ENCODE measurements at places on chromosomes 5 and 9.

GRCh38 chr5:151283120-151283825, 20.3 kb downstream of the SLC36A3 start:
- no peak for DNase-seq

GRCh38 chr5:147369742-147370374, 135.0 kb downstream of the STK32A start:
- no peak for DNase-seq

- DNase-seq = no peak
Observed at GRCh38 chr5:166083183-166083959, 2208.1 kb upstream of the WWC1 start.

DNA sequence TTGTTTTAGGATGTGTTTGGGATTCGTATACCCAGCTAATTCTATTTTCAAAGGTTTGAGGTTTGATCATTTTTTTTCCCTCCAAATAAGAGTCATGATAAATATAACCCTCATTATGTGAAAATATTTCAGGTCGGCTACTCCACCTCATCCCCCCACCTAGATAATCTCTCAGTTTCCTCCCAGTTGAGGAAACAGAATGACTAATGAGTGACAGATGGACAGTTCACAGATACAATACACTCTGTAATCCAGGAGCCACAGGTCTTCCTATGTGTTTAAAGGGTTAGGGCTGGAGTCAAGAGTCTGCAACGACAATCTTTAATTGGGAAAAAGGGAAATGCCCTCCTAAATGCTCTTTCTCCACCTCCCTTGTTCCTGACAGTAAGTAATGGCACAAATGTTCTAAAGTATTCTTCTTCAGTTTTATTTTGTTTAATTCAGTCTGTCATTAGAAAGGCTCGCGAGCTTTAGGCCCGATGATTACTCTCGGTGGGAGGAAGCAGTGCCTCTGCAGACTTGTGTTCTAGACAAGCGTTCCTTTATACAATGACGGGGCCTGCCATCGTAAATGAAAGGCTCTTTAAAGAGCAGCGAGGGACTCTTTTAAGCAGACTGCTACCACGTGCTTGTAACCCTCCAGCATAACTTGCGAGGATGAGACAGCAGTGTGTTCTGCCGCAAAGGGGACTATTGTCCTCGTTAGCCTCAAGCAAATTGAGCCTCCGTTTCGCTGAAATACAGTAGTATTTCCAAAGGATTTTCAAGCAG, 69.0 kb downstream of the MEF2C start:
- DNase-seq = no peak

DNA sequence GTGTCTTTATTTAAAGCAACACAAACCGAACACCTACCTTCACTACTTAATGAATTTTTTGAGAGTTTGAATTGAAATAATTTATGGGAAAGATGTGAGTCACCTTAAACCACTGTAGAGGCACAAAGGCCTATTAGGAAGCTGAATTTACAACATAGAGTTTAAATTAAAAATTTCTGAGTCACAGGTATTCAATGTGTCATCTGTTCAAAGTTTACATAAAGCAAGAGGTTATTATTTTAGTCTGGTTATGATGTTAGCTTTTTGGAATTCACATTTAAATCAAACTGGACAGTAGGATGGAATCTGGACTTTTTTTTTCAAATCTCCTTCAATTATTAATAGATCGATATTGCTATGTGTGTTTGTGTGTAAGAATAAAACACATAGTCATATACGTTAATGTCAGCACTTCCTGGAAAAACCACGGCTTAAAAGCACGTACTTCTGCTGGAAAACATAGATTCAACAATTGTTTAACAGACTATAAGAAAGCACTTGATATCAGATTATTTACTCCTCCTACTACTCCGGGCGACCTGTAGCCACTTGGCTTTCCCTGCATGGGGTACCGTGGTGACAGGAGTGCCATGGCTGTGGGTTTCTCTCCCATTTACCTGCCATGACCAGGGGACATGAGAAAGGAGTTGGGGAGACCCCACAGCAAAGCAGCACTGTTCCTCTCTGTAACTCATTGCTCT, 638.6 kb downstream of the SEMA5A start:
- DNase-seq = no peak

DNA sequence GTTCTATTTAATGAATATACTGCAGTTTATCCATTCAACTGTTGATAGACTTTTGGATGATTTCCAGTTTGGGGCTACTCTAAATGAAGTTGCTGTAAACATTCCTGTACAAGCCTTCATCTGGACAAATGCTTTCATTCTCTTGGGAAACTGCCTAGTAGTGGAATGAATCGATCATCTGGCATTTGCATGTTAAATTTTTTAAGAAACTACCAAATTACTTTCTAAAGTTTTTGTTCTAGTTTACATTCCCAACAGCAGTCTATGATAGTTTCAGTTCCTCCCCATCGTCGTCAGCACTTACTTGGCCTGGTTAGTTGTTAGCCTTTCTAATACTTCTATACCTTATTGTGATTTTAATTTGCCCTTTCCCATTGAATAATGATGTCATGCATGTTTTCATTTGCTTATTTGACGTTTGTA, 306.3 kb downstream of the FER start:
- no peak for DNase-seq

DNA sequence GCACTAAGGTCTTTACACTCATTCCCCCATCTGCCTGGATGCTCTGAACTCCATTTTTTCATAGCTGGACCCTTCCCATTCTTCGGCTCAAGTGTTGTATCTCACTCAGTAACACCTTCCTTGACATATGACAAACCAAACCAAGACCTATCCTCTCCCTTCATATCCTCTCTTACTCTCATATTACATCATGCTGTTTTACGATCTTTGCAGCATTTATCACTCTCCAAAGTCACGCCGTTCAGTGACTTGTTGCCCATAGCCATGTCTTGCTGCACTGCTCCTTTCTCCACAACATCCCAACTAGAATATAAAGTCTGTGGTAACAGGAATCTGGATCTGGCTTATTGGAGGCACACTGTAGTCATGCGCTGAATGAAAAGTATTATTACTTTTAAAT, 923.6 kb upstream of the DMAC1 start:
- DNase-seq = no peak

GRCh38 chr9:129994882-129995281, 48.1 kb downstream of the FNBP1 start:
- DNase-seq = no peak

DNA sequence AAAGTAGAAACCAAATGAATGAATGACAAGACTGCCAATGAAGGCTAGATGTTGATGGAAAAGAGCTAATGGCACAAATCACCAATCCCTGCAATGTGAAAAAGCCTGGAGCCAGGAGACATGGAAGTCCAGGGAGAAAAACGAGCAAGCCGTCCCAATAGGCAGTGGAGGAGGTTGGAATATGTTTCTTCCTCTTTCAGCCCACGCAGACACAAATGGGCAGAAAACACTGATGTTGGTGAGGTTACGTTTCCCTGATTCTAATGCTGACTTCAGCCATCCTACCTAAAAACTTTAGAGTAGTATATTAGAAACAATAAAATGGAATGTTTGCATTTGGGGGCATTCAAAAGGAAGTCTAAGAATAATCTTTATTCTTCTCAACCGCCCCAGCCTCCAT, 23.9 kb upstream of the KIF2A start:
- DNase-seq = no peak

GRCh38 chr5:39623291-39623865, 198.6 kb upstream of the DAB2 start:
- DNase-seq = no peak

GRCh38 chr5:151808451-151809169, 36.9 kb downstream of the G3BP1 start:
- DNase-seq = no peak

- no peak for DNase-seq
Observed at GRCh38 chr5:39219437-39219836, at the start of gene FYB1. Gene FYB1 (minus strand): TSS chr5:39219563. CDS start chr5:39202960, 16,603 bp downstream.

DNA sequence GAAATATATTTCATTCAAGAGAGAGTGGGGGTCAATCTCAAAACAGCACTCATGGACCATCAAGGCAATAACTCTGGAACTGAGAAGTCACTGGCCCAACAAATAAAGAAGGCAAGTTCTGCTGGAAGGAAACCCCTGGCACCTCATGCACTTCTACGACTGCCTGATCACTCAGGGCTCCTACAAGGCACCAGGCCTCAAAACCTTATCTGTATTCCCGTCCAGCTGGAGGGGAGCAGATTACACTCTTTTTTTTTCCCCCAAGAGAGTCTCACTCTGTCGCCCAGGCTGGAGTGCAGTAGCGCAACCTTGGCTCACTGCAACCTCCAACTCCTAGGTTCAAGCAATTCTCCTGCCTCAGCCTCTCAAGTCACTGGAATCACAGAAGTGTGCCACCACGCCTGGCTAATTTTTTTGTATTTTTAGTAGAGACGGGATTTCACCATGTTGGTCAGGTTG, 49.9 kb downstream of the P4HA2 start:
- no peak for DNase-seq

GRCh38 chr9:35464141-35465025, 25.5 kb upstream of the RUSC2 start:
- no peak for DNase-seq

GRCh38 chr5:150653145-150653761, 7.8 kb upstream of the MYOZ3 start:
- no peak for DNase-seq

- no peak for DNase-seq
Observed at GRCh38 chr5:52754051-52754450, 33.7 kb upstream of the ITGA1 start.

- no peak for DNase-seq
Observed at GRCh38 chr9:92534674-92535073, 1.1 kb downstream of the ECM2 start.

- no peak for DNase-seq
Observed at GRCh38 chr5:93596310-93596675, 13.3 kb downstream of the NR2F1 start.

DNA sequence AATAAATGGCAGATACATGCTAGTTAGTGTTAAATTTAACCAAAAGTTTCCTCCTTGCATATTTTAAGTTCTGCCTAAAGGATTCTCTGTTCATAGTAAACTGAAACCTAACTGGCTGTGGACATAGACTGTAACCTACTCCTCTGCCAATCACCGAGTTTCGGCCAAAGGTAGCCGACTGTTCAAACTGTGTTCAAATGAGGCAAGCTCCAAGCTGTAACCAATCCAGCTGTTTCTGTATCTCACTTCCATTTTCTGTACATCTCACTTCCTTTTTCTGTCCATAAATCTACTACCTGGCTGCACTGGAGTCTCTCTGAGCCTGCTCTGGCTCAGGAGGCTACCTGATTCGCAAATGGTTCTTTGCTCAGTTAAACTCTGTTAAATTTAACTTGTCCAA, 44.1 kb downstream of the KCNV2 start:
- no peak for DNase-seq

- no peak for DNase-seq
Observed at GRCh38 chr5:111135946-111136345, 43.8 kb downstream of the WDR36 start.

GRCh38 chr9:92440751-92441046, 16.4 kb upstream of the OMD start:
- DNase-seq = no peak

DNA sequence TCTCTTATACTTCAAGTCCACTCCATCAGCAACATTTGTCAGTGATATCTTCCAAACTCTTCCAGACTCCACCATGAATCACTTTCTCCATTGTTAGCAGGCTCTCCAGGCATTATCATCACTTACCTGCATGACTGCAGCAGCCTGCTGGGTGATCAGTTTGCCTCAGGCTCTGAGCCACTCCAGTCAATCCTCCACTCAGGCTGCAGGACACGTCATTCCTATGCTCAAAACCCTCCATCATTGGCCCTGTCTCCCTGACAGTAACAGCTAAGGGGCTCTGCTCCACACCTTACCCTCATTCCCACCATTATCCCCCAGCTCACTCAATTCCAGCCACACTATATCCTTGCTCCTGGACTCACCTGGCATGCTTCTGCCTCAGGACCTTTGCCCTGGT, 10.7 kb downstream of the DIRAS2 start:
- no peak for DNase-seq

DNA sequence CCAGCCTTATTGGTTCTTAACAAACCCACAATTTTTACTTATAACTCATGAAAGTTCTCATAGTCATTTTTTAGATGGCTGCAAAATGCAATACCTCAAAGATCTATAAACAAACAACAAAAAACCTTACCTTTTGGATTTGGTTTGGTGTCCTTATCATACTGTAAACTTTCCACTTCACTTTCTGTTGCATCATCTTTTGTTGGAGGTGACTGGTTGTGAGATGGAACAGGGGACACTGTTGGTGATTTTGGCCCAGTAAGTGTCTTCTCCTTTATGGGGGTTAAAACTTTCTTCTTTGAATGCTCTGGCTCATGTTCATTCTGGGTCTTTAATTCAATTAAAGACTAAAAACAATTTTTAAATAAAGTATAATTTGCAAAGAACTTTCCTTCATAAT, 33.4 kb downstream of the CEP120 start:
- DNase-seq = no peak

DNA sequence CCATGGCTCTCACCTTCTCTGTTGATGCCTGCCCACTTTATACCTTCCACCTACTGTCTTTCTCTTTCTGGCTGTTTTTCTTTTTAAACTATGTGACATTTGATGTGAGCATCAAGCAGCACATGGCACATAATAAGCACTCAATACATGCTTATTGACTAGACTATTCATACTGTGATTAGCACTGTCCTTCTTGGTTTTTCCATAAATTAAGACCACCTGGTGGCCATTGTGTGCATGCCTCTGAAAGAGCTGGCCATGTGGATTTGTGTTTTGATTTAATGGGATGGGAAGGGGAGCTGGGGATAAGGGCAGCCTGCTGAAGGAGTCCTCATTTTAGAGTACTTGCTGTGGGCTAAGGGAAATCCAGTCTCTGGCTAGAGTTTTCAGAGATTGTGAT, 79.4 kb downstream of the ARHGEF28 start:
- DNase-seq = no peak

DNA sequence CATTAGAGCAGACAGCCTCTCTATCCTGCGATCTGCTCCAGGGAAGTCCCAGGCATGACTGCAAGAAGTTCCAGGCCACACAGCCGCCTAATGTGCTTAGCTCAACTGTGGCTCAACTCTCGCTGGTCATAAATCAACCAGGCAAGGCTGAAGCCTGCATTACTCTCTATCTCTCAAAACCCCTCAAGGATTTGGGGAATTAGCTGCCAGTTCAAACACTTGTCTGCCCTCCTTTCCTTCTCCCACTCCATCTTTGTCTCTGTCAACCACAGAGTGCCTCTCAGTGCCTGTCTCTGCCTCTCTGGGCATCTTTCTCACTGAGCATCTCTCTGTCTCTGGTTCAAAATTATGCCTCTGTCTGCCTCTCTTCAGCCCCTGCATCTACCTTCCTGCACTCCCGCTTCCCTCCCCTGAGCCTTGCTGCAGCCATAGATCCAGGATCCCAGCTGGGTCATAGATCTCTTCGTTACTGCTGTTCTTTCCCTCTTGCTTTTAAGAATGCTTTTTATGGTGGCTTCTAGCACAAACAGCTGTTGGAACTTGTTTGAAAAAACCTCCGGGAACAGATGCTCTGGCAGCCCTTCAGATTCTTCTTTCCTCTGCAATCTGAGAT, 27.9 kb upstream of the GALNT10 start:
- DNase-seq = no peak
